Hematopoietic multipotent progenitor cell treated with erythropoietin and hydrocortisone succinate and interleukin-3 and kit ligand, for 15 days (in vitro differentiated cells): ENCODE measurements at places on chromosomes 3 and 15.

DNA sequence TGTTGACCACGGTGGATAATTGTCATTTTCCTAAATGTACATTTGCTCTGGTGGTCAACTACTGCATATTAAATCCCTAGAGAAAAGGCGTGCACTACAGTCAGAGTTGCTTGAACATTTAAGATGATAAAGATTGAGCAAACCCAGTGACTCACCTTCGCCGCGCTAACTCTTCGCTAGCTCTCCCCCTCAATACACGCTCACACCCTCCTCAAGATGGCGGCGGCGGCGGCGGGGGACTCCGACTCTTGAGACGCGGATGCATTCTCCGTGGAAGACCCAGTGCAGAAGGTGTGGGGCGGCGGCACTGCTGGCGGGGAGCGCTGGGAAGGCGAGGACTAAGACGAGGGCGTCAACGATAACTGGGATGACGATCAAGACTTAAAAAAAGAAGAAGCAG lies 79.8 kb upstream of the PFN2 start:
- DNase-seq, result no peak

- peak; percentile 6 for DNase-seq
Observed at GRCh38 chr3:116140100-116140689, 305.1 kb downstream of the LSAMP start.

GRCh38 chr15:58520464-58520863 lies 88.7 kb downstream of the LIPC start:
- DNase-seq, result no peak

GRCh38 chr3:70532806-70533205 lies 220.4 kb upstream of the MDFIC2 start:
- DNase-seq, result no peak

- no peak for DNase-seq
Observed at GRCh38 chr3:187291512-187292132, at the start of gene MASP1. TSS of gene MASP1 (minus strand) at chr3:187291737. CDS start at chr3:187291632, 105 bp downstream.

DNA sequence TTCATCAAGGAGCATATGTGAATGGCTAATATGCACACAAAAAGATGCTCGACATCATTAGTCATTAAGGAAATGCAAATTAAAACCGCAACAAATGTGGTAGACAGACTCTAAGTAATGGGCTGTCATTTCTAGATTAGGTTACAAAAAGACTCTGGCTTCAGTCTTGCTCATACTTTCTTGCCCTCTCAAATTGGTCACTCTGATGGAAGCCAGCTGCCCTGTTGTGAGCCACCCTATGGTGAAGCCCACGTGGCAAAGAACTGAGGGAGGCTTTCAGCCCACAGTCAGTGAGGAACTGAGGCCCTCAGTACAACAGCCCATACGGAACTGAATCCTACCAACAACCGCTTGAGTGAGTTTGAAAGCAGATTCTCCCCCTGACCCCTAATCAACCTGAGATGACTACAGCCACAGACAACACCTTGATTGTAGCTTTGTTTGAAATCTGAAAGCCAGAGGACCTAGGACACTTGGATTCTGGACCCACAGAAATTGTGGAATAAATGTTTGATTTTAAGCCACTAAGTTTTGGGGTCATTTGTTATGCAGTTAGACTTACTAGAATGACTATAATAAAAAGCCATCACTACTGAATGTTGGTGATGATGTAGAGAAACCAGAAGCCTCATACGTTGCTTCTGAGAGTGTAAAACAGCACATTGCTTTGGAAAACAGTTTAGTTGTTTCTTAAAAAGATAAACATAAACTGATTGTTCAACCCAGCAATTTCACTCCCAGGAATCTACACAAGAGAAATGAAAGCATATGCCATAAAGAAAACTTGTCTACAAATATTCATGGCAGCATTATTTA lies 45.7 kb downstream of the EHHADH start:
- no peak for DNase-seq

GRCh38 chr15:71449363-71449762 lies 334.1 kb downstream of the THSD4 start:
- no peak for DNase-seq

- no peak for DNase-seq
Observed at GRCh38 chr3:186342197-186342596, 19.8 kb downstream of the DGKG start.

GRCh38 chr15:35321926-35322325 lies 224.0 kb downstream of the DPH6 start:
- DNase-seq, result no peak

GRCh38 chr3:45145681-45146614 lies at the start of gene CDCP1:
TSS of gene CDCP1 (minus strand) at chr3:45146378. CDS start at chr3:45146287, 91 bp downstream.
- no peak for DNase-seq

DNA sequence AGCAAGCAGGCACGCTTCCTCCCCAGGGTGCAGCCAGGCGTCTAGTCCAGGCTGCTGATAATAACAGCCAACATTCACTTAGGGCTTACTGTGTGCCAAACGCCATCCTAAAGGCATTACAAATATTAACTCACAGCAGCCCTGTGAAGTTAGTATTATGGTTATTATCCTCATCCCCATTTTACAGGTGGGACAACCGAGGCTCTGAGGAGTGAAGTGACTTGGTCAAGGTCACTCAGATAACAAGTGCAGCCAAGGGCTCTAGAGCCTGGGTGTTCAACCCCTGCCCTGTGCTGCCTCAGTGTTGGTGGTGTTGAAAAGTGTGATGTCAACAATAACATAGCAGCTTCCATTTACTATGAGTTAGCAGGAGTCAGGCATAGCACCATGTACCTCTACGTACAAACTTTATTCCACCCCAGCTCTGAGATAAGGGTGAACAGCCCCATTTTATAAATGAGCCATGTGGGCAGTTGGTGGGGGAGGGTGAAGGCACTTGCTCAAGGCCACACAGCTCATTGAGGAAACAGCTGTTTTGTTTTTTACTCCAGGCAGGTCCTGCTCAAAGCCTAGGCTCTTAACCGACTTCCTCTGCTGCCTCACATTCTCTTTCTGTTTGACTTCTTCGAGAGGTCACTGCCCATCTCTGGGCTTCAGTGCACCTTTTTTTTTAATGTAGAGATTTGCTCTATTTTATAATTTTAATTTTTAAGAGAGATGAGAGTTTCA lies 24.0 kb upstream of the TRH start:
- DNase-seq, result no peak

DNA sequence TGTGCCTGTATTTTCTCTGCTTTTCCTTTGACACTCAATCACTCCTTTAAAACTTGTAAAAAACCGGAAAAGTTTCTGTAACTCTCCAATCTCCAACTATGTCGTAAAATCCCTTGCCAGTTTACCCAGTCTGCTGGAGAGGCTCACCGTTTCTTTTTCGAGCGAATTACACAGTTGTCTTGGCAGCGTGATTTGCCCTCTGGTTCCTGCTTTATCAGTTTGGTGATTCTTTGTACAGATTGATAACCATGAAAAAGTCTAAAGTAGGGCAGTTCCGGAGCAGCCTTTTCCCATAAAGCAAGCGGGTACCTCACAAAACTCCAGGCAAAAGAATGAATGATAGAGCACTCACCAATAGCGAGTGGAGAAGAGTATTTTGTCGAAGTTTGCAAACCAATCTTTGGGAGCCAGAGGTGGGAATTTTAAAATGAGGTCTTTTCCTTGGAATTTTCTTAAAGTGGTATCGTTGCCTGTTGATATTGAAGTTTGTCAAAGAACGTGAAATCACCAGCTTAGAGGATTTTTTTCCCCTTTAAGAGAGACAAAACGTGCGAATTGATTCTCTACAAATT lies at the start of gene TTC23:
TSS of gene TTC23 (minus strand) at position 312 of the 572 bp plus-strand sequence. CDS start 20,869 bp downstream, outside the sequence.
- DNase-seq, result no peak

DNA sequence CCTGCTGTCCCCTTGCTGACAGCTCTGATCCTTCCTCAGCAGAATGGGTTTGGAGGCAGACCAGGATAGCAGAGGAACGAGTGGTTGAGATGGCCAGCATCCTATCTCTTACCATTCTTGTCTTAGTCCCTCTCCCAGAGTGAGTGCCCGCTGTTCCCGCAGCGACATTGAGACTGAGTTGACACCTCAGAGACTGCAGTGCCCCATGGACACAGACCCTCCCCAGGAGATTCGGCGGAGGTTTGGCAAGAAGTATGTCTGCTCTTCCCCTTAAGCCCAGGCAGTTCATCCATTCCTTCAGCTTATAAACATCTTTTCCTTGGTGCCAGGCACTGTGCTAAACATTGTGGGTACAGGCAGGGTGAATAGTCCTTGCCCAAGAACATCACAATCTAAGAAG lies 21.2 kb downstream of the DUOX1 start:
- no peak for DNase-seq

- DNase-seq, result no peak
Observed at GRCh38 chr3:172102123-172102882, 62.9 kb downstream of the FNDC3B start.

- no peak for DNase-seq
Observed at GRCh38 chr3:167032267-167032876, 347.7 kb downstream of the ZBBX start.

GRCh38 chr3:127135241-127136023 lies 57.5 kb upstream of the PRR23E start:
- no peak for DNase-seq

DNA sequence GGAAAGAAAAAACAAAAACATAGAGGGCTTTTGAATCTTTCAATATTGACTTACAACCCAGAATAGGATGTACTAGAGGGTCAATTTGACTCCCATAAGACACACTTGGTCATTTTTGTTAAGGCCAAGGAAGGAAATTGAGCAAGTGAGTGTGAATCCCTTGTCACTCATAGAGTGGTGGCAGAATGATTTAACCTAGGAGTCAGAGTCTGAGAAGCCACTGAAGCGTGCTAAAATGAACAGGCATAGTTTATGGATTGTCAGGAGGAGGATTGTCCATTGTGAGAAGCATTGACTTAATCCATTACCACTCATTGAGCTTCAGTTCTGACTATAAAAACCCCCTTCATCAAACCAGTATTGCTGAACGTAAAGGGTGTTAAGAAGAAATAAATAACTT lies 8.2 kb upstream of the GCSAM start:
- DNase-seq, result no peak

DNA sequence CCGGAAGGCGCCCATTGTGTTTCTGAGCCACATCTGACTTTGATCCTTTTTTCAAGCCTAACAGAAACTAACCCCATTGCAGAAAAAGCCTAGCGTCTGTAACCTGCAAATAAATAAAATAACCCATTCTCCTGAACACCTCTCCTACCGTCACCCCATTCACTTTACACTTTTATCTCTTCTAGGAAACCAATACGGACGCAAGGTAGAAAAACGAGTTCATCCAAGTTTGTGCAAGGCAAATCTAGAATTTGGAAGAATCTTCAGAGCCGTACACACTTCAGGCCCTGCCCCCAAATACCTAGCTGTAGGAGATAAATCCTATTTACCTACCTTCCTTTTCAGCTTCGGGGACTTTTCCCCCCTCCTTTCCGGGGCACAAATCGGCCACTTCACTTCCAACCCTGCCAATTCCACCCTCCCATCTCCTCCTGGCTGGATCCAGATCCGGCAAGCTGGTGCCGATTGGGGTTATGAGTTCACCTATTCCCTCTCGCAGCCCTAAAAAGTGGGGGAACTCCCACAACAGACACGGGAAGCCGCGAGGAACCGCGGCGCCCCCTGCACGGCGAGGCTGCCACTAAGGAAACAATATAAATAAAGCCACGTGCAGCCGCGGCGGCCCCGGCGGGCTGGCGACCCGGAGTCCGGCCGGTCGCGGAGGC lies 987 bp downstream of the PRTG start:
- DNase-seq, result no peak

GRCh38 chr3:186471771-186472170 lies 72.4 kb downstream of the CRYGS start:
- no peak for DNase-seq

DNA sequence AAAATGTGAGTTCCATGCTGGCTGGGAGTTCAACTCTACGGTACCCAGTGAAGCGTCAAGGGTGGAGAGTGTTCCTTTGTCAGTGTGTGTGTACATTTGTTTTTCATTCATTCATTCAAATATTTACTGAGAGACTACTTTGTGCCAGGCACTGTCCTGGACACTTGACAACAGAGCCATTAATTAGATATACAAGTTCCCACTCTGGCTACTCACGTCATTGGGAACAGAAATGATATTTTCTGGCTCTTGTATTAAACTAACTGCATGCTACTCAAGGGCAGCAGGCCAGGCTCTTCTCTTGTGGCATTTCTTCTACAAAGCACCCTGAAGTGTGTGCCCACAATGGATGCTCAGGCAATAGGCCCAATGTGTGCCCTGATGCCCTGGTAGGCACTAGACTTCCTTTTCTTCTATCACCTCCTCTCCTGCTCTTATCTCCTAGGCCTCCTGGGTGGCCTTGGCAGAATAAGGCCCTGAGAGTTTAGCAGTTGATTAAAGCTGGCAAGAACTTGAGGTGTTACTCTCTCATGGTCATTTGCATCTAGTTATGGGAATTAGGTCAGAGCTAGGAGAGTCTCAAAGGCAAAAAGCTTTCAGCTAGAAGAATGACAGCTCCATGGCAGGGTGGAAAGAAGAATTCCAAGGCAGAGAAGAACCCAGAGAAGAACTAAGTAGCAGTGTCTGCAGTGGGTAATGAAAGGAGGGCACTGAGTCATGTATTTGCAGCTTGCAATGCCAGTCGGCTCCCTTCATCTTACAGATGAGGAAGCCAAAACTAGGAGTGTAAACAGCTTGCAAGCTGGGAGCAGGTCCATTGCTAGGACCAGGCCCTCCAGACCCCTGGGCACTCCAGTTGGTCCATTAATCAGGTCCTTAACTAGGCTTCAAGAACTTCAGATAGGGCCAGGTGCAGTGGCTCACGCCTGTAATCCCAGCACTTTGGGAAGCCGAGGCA lies 14.0 kb upstream of the SMAD3 start:
- no peak for DNase-seq

DNA sequence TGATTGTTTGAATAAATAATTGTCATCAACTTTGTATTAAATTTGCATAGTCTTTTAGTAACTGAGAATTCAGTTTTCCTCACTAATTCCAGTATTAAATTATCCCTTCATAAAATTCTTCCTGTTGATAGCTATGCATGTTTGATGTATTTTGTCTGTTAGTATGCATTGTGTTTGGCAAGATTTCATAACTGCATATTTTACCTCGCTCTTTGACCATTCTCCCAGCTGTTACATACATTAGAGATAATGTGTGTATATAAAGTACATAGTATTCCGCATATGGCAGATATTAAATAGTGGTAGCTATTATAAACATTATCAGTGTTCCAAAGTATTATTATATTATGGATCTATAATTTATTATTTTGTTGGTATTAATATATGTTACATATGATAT lies 10.6 kb upstream of the NFKBIZ start:
- DNase-seq, result no peak

- DNase-seq, result no peak
Observed at GRCh38 chr3:108462899-108463298, 47.5 kb downstream of the MYH15 start.
